Right lung (tissue), 10 donors: ENCODE measurements at places on chromosomes 11 and 22. TPM values are rescaled to one million over a fixed set of nuclear protein-coding genes. Genes with fewer than 3 reads are reported as not detected.

DNA sequence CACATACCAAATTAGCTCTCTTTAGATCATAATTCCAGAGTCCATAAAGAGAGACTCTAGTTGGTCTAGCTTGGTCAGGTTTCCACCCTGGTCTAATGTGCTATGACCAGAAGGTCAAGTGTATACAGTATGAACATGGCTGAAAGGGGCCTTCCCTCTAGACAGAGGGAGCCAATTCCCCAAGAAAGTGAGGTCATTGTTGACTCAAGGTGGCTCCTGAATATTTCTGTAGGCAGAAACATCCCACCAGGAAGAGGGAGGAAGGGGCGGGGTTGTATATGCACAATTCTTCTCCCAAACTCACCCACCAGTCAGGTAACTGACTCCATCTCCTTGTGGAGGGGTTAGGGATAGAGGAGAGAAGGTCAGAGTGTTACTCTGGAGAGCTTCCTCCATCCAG is 281.8 kb upstream of the PLET1 start:
- DNase-seq: no peak

DNA sequence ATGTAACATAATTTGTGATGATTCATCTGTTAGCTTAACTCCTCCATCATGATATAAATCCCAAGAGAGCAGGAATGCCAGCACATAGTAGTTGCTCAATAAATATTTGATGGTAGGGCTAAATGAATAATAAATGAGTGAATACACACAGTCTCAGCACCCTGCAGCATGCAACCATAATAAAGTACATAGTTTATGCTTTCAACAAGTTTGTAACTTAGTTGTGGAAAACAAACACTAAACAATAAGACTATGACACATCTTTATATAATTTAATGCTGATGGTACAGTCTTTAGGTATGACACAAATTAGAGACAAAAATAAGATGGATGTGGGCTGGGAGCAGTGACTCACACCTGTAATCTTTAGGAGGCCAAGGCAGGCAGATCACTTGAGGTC is 3.8 kb downstream of the ALKBH8 start:
- no peak for DNase-seq

Gene F2
- 2.1 TPM for polyA plus RNA-seq

Gene CDC42EP2
- 7.7 TPM for polyA plus RNA-seq

Gene CADM1
- 203 TPM for polyA plus RNA-seq
